Stimulated activated CD8-positive, alpha-beta memory T cell treated with anti-CD3 and anti-CD28 coated beads, Interleukin-4, amount 100 ng/mL, for 1 hour (primary cell): ENCODE measurements at places on chromosomes 7 and 10.

DNA sequence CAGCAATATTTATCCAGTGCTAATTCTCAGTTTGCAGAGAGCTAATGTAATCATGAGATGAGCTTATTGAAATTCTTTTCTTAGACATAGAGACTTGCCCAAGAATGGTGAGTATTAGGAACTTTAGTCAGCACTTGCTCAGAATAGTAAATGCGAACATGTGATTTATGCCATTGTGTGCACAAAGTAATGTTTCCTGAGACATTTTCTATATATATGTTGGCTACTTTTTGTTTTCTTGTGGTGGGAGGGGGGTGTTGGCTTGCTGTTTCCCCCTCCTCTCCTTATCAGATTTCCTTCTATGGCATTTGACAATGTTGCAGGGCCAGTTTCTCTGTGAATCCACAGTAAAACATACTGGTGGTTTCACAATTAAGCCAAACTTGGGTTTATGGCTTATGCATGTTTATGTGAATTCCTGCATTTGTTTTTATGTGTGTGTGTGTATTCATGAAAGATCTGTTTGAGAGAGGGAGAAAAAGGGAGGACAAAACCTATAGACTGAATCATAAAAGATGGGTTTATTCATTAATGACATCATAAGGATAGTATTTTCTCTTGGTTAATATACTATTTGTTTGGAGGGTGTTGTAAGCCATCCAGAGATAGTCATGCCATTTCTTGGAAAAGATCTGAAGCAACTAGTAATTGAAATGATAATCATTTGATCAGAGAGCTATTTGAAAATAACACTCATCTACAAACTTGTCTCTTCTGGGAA, 36.3 kb downstream of the ARID5B start:
- DNase-seq: no peak

- no peak for DNase-seq
These were observed 33.5 kb upstream of the RHOBTB1 start for GRCh38 chr10:60977161-60978122.

- no peak for DNase-seq
These were observed 458.1 kb downstream of the RPS24 start for GRCh38 chr10:78491812-78492211.

DNA sequence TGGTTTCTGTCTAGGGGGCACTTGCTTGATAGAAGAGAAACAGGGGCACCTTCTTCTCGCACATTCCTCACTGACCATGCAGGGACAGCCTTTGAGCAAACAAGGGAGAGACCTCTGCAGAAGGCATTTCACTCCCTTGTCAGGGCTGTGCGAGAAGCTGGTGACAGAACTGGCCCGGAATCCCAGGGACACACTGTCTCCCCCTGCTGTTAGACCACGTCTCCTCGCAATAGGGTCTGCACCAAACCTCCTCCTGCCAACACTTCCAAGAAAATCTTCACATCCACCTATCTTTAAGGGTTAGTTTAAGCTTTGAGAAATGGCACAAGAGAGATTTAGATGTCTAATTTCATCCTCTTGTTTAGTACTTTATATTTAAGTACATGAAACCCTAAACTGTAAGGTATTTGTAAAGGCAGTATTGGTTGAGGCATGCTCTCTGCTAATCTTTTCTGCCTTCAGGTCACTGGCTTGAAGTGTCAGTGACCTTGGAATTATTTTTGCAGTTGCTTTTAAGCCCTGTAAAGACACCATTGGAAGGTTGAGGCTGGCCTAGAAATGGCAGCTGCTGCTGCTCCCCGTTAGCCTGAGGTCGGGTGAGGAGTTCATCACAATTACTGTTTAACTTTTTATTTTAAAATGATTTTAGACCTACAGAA, 37.0 kb downstream of the RBM20 start:
- no peak for DNase-seq

- DNase-seq: no peak
These were observed 399.7 kb downstream of the CDC14C start for GRCh38 chr7:49324040-49324439.

DNA sequence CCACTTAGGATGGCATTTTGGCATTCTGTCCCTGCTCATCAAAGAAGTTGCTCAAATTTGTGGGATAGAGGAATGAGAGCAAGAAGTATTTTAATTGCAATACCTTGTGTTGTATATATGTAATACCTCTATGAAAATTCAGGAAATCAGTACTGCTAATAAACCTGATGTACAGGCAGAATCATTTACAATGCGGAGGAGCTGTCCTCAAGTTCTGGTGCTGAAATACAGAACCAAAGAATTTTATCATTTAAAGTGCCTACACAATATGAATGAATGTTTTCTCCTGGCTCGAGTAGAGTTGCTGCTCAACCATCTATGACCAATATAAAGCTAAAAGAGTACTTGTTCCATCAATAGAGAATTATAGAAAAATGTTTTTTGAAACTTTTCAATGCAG, 305.8 kb downstream of the PLXNA4 start:
- no peak for DNase-seq

GRCh38 chr7:103597606-103598005, 151.6 kb upstream of the SLC26A5 start:
- DNase-seq: no peak
